ENCODE measurements at places on chromosomes 11 and 22.

DNA sequence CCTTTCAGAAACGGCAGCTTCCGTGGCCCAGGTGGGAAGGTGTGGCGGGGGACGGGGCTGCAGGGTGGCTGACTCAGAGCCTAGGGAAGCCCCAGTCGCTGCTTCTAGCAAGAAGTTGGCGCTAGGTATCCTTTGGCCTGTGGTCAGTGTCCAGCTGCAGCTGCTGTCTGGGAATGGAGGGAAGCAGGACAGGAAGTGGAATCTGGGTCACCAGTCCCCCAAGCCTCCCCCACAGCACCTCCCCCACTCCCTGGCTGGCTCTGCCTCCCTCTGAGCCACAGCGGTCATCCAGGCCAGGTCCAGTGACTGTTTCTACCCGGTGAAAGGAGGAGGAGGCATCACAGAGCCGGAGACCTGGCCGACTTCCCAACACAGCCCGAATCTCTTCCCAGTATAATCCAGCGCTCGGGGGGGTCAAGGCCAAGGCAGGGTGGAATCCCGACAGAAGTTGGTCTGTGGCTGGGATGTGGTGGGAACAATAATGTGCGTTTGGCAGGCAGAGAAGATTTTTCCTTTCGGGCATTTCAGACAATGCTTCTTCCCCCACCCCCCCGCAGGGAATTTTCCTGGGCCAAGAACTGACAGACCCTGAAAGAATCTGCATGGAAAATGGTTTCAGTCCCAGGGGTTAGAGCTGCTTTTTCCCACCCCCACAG, 45.1 kb downstream of the C11orf96 start:
- no peak for DNase-seq

- no peak for DNase-seq
Measured at GRCh38 chr22:48152164-48152775, 1389.8 kb downstream of the TBC1D22A start.

DNA sequence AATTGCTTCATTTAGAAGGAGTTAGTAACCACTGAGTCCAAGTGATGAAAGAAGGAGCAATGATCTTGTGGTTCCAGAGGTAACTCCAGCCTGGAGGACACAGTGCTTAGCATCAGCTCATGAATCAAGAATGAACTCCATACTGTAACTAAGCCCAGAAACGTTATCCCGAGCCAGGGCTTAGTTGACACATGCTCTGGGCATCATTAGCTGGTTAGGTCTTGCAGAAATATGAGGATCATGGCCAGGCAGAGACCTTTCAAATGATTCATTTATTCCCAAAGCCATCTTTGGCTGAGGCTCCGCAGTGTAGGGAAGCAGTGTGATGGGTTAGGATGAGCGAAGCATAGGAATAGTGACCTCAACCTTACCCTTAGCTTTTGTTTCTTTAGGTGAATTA, 277.4 kb downstream of the FAM76B start:
- no peak for DNase-seq

- DNase-seq = no peak
Measured at GRCh38 chr22:20548806-20549205, 41.4 kb downstream of the MED15 start.

DNA sequence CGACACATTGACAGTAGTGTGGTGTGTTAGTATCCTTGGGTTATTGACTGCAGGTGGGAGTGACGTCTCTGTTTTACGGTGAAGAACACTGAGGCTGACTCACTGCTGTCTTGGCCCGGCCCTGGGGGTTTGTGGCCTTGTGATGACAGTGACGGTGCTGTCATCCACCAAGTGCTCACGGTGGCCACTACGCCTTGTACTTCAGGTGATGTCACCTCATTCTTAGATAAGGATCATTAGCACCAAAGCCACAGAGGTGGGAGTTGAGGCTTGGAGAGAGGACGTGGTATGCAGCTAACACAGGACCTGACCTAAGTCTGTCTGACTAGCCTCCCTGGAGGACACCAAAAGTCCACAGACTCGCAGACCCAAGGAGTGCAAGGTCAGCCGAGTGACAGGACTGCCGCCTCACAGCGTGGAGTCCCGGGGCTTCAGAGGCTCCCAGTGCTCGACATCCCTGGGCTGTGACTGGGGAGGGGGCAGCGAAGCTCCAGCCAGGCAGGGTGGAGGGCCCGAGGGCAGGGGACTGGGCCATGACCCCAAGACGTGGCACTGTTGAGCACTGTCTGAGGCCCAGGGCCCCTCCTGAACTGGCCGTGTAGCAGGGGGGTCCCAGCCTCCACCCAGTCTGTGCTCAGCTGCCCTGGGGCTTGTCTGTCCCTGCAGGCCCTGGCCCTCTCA, 56.5 kb downstream of the NAT10 start:
- no peak for DNase-seq
